Hematopoietic multipotent progenitor cell treated with erythropoietin and hydrocortisone succinate and interleukin-3 and kit ligand, for 17 days (in vitro differentiated cells): ENCODE measurements at places on chromosomes 1 and 21.

GRCh38 chr21:46040707-46041106, 57.2 kb upstream of the COL6A2 start:
- no peak for DNase-seq

DNA sequence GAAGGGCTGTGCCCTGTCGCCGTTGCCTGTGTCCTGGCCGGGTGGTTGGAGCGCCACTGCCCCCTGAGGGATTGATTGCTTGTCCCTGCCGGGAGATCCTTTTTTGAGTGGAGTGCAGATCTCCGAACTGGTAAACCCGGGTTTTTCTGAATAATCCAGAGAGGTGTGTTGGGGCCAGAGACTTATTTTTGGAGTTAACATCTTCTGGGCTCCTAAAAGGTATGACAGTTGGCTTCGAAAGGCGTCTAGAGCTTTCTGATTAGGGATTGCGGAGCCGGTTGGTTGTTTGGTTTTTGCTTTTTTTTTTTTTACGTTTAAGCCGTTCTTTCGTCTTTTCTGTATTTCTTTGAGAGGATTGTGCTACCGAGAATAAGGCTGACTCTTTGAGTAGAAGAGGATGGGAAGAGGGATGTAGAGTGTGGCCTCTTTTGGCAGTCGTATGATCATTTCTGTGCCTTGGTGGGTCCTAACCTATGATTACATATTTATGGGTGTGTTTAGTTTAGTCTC, 756 bp downstream of the RLF start:
- DNase-seq = peak; percentile 69

- no peak for DNase-seq
These were observed 28.8 kb downstream of the TSPAN2 start for GRCh38 chr1:115060501-115060900.

GRCh38 chr21:26614251-26614650, 41.2 kb upstream of the CYYR1 start:
- DNase-seq = no peak

- DNase-seq = no peak
These were observed 13.5 kb downstream of the TRAF3IP3 start for GRCh38 chr1:209769171-209769904.

GRCh38 chr1:8317647-8318381, at the start of gene SLC45A1:
Gene SLC45A1, plus strand, starts transcription at chr1:8318114. Its CDS starts 6,216 bp downstream, at chr1:8324330.
- no peak for DNase-seq

GRCh38 chr1:51285055-51285454, 45.3 kb downstream of the TTC39A start:
- no peak for DNase-seq

DNA sequence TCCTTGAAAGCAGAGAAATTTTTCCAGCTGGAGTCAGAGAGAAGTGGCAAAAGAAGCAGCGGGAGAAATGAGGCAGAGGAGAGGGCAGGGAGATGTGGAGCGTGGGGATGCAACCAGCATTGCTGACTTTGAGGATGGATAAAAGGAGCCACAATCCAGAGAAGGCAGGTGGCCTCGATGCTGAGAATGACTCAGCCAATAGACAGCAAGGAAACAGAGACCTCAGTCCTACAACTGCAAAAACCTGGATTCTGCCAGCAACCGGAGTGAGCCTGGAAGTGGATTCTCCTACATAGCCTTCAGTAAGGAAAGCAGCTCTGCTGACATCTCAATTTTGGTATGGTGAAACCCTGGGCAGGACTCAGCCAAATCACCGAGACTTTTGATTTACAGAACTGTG, 128.9 kb upstream of the ATP1B1 start:
- DNase-seq = no peak

- DNase-seq = no peak
These were observed 50.7 kb downstream of the SYT2 start for GRCh38 chr1:202659541-202659940.

GRCh38 chr21:31730712-31731055, 1.2 kb downstream of the SCAF4 start:
- DNase-seq = peak; percentile 29

- DNase-seq = no peak
These were observed 11.8 kb upstream of the RHBDL2 start for GRCh38 chr1:38953433-38953860.

GRCh38 chr1:1616838-1617237, 1.5 kb downstream of the MIB2 start:
- DNase-seq = no peak

DNA sequence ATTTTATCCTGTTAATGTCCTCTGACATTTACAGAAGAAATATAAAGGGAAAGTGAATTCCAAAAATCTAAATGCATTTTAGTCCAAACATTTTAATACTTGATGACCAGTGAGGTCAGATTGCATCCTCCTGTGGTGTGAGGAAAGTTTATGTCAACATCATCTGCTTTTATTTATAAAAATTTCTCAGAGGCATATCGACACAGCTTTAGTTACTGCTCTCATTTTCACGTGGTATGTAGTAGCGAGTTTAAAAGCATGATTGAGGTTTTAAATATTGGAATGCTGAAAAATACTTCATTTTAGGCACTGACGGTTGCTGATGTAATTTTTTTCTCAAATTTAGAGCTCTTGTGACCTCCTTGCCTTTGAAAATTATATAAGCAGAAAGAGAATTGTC, 234.8 kb downstream of the HMCN1 start:
- no peak for DNase-seq

DNA sequence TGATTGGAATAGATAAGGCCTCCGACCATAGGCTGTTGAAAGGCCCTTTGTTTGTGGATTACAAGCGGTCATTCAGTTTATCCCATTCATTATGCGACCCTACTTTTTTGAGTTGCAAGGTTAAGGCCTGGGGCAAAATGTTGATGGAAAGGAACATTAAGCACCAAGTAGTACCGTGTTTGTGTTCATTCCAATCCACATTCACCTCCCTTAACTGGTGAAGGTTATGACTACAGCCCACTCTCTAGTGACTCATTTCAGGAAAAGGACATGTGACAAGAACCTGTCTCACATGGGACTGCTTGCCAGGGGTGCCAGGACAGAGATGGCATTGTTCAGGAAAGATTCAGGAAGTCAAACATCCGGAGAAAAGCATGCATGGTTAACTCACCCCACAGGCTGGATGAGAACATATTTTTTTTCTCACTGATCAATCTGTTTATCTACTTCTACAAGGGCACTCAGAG, 81.6 kb downstream of the CD58 start:
- no peak for DNase-seq

- DNase-seq = no peak
These were observed 63.5 kb downstream of the ETS2 start for GRCh38 chr21:38869196-38869595.

- no peak for DNase-seq
These were observed 54.8 kb downstream of the PRKACB start for GRCh38 chr1:84198832-84199231.

- DNase-seq = no peak
These were observed 15.6 kb downstream of the PAX7 start for GRCh38 chr1:18646091-18646785.

GRCh38 chr1:8303141-8303540, 14.8 kb upstream of the SLC45A1 start:
- no peak for DNase-seq

- no peak for DNase-seq
These were observed 42.8 kb upstream of the ATF3 start for GRCh38 chr1:212565571-212566305.

GRCh38 chr1:22452481-22452957, 868 bp downstream of the ZBTB40 start:
- peak; percentile 43 for DNase-seq

GRCh38 chr1:53142226-53142853, at the start of gene SLC1A7:
Gene SLC1A7, minus strand, starts transcription at chr1:53142638. Its CDS starts 189 bp downstream, at chr1:53142449.
- DNase-seq = no peak

DNA sequence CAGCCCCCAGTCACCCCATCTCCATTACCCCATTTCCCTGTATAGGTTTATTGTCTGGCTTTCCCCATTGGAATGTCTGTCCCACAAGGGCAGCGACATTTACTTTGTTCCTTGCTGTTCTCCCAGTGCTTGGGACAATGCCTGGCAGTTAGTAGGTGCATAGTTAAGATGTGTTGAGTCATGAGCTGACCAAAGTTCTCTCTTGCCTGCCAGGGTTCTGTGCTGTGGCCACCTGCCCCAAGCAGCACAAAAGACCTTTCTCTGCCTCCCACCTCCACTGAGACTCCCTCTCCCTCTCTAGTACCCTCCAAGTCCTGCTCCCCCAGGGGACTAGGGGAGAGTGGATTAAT, 40.0 kb downstream of the TMCO4 start:
- DNase-seq = no peak

DNA sequence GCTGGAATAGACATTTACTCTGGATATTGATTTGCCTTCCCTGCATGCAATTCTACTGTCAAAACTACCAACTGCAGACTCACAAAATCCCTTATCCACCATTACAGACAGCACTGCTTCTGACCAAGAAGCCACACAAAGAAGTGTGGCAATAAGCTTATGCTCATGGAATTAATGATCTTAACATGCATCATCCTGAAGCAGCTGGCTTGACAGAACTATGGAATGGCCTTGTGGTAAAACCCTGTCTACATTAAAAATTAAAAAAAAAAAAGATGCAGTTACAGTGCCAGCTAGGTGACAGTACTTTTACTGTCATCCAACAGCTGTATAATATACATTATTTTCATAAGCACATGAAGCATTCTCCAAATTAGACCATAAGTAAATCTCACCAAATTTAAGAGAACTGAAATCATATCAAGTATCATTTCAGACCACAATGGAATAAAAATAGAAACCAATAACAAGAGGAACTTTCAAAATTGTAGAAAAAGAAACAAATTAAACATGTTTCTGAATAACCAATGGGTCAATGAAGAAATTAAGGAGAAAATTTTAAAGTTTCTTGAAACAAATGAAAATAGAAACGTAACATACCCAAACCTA, 70.7 kb downstream of the SCMH1 start:
- DNase-seq = no peak

DNA sequence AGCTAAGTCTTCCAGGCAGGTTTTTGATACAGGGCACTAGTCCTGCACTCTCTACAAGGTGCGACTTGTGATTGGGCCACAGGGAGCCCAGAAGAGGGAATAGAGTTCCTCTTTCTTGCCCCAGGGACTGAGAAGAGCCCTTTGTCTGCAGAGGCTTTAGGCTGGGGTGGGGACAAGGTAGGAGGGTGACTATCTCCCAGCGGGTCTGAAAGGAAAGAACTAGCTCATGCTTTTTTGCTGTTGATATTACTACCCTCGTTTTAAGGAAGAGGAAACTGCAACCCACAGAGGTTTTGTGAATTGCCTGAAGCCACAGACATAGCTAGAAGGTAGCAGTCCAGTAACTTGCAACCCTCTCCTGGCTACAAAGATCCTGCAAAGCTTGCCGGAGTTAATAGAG, 615.2 kb downstream of the MATN1 start:
- DNase-seq = no peak

- DNase-seq = peak; percentile 94
These were observed at the start of gene DHX9 for GRCh38 chr1:182839209-182840066. Gene DHX9, plus strand, starts transcription at chr1:182839347. Its CDS starts 3,220 bp downstream, at chr1:182842567.

- no peak for DNase-seq
These were observed 62.4 kb downstream of the ERI3 start for GRCh38 chr1:44292651-44293050.

DNA sequence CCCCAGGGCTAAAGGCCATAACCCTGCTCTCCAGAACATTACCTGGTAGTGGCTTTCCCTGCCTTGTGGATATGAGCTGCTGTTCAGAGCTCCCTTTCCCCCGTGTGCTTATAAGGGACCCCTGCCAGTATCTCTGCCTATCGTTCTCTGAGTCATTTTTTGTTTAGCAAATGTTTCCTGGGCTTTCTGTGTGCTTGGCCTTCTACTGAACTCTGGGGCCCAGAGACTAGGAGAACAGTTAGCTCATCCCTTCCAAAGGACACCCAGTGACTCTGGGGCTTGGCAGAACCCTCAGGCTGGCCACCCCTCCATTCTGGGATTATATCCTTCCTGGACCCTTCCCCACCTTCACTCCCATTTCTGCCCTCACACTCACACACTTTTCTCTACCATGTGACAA, 80.8 kb upstream of the POU3F1 start:
- DNase-seq = no peak

DNA sequence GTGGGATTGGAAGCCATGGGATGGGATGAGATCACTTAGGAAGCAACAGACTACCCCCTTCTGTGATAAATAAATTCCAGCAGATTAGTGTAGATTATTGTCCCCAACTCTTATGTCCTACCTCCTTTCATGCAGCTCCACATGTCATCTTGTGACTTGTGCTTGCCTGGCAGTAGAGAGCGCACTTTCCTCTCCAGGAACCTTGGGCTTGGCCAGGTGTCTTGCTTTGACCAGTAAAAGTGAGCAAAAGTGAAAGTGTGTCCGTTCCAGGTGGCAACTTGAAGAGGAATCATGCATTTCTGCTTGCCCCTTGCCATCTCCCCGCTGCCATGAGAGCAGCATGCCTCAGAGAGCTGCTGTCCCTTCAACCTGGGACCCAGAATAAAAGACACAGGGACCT, 122.9 kb upstream of the ERG start:
- DNase-seq = no peak

GRCh38 chr1:193519922-193520321, 333.5 kb upstream of the B3GALT2 start:
- no peak for DNase-seq

DNA sequence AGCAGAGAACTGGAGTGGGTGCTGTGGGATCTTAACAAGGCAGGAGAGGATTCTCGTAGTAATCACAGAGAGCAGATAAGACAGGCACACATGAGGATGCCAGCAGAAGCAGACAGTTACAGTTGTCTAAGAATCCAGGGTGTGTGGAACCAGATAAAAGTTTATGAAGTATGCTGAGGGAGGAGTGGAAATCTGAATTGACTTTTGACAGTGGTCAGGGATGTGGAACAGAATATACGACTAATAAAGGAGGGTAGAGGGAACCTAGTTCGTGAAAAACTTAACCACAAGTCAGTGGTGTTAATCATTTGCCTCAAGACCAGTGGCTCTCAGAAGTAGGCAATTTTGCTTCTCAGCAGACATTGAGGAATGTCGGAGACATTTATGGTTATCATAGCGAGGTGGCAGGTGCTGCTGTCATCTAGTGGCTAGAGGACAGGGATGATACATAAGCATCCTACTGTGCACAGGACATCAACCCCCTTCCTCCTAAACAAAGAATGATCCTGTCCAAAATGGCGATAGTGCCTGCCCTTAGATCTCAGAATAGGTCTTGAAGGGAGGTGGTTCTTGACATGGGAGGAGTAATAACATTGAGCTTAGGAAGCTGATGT, 3.0 kb downstream of the LRRC8D start:
- peak; percentile 46 for DNase-seq
